ENCODE measurements at places on chromosomes 3 and 15. TPM values are rescaled to one million over a fixed set of nuclear protein-coding genes. Genes with fewer than 3 reads are reported as not detected.

Gene SSUH2
- polyA plus RNA-seq = 3.5 TPM

Gene FBXL2
- 7.9 TPM for polyA plus RNA-seq

Gene RAB6B
- polyA plus RNA-seq = 10.7 TPM

Gene ADAM10
- 80.6 TPM for polyA plus RNA-seq

Gene CSTA
- polyA plus RNA-seq = 0.25 TPM

Gene CCDC9B
- polyA plus RNA-seq = 17.0 TPM

Gene ST8SIA2
- polyA plus RNA-seq = 15.6 TPM

Gene FOXB1
- polyA plus RNA-seq = not detected

Gene CD200
- polyA plus RNA-seq = 11.0 TPM

Gene SLCO2A1
- polyA plus RNA-seq = 1.8 TPM

Gene NPAP1
- polyA plus RNA-seq = 0.09 TPM

Gene CCNB2
- polyA plus RNA-seq = 14.1 TPM

Gene GOLGA8S
- polyA plus RNA-seq = 0.92 TPM

Gene CHRNA5
- polyA plus RNA-seq = 0.76 TPM

Gene KBTBD13
- 2.0 TPM for polyA plus RNA-seq

Gene FGD5
- 18.2 TPM for polyA plus RNA-seq

Gene RETNLB
- polyA plus RNA-seq = not detected

Gene SMCO1
- 2.2 TPM for polyA plus RNA-seq

Gene CCDC54
- polyA plus RNA-seq = 2.8 TPM

Gene CCK
- 5.9 TPM for polyA plus RNA-seq

Gene CPNE9
- polyA plus RNA-seq = not detected

Gene SAMMSON
- polyA plus RNA-seq = not detected

Gene USP50
- not detected for polyA plus RNA-seq

Gene AHSG
- not detected for polyA plus RNA-seq

Gene ATP8B4
- polyA plus RNA-seq = 1.9 TPM

Gene PIERCE2
- polyA plus RNA-seq = 1.1 TPM

Gene CPEB1
- 0.87 TPM for polyA plus RNA-seq

Gene SLC12A1
- 0.15 TPM for polyA plus RNA-seq

Gene IL17RD
- polyA plus RNA-seq = 22.1 TPM

Gene GLDN
- 0.43 TPM for polyA plus RNA-seq

Gene ZCWPW2
- 1.7 TPM for polyA plus RNA-seq

Gene CCDC51
- 11.0 TPM for polyA plus RNA-seq

Gene P2RY13
- 1.1 TPM for polyA plus RNA-seq

Gene PSTPIP1
- 2.7 TPM for polyA plus RNA-seq

Gene C3orf22
- not detected for polyA plus RNA-seq

Gene PATL2
- polyA plus RNA-seq = 0.78 TPM

Gene CYP1A1
- not detected for polyA plus RNA-seq

Gene PHLDB2
- 65.7 TPM for polyA plus RNA-seq

Gene KIF15
- polyA plus RNA-seq = 9.2 TPM

Gene PRC1
- 32.5 TPM for polyA plus RNA-seq

Gene CHRFAM7A
- 2.3 TPM for polyA plus RNA-seq

Gene GRAMD2A
- polyA plus RNA-seq = 2.5 TPM

Gene RHO
- polyA plus RNA-seq = 0.09 TPM

Gene TEX55
- not detected for polyA plus RNA-seq

Gene GOLGA6D
- 0.30 TPM for polyA plus RNA-seq

Gene BTLA
- 0.13 TPM for polyA plus RNA-seq

Gene GPR62
- 0.89 TPM for polyA plus RNA-seq

Gene GADL1
- 28.7 TPM for polyA plus RNA-seq

Gene SQOR
- polyA plus RNA-seq = 2.3 TPM
